ENCODE measurements at places on chromosomes 11 and 22.

GRCh38 chr11:58068655-58069054, 37.9 kb downstream of the OR6Q1 start:
- DNase-seq: no peak

DNA sequence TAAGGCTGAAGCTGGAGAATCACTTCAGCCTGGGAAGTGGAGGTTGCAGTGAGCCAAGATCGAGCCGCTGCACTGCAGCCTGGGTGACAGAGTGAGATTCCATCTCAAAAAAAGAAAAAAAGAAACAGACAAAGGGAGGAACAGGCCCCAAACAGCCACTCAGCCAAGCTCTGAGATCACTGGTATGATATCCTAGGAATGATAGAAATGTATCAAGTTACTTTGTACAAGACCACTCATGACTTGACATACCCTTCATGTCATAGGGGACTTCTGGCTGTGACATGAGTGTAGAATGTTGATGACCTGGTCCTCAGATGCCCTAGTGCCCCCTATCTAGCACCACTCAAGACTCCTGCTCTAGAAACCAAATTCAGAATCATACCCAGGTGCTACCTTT, 216.5 kb downstream of the NAV2 start:
- no peak for DNase-seq

DNA sequence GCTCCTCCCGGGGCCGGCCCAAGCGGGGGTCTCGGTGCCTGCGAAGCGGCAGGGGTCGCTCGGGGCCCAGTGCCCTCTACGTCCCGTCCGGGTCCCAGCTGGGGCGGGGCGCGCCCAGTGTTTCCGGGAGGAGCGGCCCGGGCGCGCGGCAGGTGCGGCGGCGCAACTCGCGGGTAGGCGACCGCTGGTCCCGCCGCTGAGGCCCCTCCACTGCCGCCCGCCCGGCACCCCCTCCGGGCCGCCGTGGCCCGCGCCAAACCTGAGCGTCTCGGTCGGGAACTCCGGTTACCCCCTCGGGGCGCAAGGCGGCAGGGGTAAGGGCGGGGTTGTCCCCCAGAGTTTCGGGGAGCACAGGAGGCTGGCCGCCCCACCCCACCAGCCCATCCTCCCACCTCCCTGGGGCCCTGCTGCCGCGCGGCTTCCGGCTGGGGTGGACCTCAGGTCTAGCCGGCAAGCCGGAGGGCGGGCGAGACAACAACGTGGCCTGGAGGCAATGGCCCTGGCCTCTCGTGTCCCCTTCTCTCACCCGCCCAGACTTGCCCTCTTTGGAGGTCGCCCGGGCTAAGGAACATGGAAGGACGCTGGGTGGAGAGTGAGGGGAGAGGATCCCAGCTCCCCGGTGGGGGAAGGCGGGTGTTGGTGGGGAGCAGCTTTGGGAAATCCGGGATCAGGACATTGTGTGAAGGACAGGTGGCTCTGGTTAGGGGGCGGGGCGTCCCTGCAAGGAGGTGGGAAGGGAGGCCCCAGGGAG, 398 bp upstream of the CRACR2B start:
- peak; percentile 75 for DNase-seq

DNA sequence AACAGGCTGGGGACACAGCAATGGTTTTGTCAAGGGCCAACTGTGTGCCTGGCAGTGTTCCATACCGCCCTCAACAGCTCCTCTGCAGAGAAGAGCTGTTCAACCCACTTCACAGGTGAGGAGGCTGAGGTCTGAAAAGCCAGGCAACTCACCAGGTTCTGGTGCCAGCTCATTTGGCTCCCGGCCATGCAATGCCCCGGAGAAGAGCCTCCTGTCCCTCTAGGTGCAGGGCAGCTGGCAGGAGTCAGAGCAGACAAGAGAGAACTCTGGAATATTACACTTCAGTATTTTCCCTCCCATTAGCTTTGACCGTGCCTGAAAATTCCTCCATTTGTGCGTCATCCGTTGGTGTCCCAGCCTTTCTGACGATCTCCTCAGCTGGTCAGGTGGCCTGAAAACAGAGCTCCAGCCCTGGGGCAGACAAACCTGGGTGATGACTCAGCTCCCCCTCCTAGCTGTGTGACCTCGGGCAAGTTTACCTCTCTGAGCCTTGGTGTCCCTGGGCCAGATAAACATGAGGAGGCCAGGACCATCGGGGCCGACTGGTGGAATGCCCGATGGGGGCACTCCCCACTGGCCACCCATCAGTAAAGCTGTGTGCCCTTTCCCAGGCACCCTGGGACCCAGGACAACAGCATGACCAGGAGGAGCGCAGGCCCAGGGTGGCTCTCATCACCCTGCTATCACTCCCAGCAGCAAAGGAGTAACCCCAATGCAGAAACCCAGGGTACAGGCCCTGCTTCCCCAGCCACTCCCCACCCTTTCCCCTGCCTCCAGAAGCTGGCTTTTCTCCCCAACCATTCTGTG, 9.6 kb upstream of the C1QTNF6 start:
- DNase-seq: peak; percentile 95

DNA sequence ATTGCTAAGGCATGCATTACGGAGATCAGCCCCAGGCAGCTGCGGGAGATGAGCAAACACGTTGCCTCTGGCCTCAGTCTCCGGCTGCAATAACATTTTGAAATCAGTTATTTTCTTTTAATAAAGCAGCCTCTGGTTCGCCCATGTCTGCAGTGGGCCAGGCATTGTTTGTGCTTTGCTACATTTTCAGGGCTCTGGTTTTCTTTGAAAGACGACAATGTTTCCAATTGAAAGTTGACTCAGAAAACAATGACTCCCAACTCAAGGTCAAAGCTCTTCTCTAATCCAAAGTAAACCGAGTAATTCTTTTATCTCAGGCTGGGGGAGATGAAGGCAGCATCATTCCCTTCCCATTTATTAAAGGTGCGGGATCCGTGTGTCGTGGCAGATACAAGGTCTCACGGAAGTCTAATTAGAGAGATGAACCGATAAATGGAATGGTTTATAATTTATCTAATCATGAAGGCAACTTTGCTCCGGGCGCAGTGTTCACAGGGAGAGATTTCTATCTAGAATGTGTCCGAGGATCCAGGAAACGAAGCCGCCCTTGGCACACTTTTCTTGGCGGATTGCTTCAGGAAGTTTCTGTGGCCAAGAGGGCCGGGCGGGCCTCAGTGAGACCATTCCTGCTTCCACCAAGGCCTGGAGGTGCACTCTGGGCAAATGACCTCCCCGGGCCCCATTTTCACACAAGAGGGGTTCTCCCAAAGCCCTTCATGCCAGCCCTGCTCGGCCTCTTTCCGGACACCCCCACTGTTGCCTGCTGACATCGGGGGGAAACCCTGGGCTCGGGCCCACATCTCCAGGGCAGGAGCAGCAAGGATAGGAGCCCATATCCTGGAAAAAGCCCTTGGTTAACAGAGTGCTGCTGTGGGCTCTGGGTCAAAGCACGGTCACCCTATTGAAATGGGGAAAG, 811.4 kb downstream of the BRD1 start:
- no peak for DNase-seq
